Epithelial cell of proximal tubule (primary cell): ENCODE measurements at places on chromosomes 4 and X.

DNA sequence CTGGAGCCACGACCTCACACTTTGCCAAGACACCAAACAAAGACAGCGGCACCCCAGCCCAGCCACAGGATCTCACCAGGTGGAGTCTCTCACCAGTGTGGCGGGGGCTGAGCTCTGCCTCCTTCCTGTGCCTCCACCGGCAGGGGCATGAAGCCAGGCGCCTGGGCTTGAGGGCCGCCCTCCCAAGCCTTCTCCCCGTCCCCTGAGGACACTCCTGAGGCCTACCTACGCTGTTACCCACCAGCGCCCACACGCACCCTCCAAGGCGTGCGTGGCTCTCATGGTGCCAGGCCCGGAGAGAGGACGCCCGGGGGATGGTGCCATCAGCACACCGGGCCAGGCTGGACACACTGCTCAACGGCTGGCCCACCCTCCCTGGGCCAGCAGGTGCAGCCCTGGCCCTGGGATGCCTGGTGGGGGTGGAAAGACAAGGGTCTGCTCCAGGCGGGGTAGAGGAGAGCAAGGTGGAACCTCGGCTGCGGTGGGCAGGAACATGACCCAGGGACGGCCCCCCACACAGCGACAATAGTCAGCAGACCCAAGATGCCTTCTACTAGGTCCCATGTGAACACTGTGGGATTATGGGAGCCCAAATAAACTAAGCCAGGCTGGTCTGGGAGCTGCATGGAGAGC is 22.1 kb downstream of the NELFA start:
- DNase-seq = no peak

DNA sequence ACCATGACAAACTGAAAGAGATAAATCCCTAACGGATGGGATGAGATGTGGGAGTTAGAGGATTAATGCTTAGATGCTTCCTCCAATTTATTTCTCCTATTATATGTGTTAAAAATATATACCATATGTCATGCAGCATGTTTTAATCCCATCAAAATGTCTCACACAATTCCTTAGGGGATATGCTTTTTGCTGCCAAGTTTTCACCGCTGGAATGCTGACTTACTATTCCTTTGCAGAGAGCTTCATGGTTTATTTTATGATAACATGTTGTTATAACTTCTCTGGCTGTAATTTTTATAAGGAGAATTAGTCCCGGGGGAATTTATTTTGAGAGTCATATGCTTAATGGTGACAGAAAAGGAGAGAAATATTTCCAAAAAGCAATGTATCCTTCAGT is 670.3 kb downstream of the IL1RAPL1 start:
- no peak for DNase-seq

DNA sequence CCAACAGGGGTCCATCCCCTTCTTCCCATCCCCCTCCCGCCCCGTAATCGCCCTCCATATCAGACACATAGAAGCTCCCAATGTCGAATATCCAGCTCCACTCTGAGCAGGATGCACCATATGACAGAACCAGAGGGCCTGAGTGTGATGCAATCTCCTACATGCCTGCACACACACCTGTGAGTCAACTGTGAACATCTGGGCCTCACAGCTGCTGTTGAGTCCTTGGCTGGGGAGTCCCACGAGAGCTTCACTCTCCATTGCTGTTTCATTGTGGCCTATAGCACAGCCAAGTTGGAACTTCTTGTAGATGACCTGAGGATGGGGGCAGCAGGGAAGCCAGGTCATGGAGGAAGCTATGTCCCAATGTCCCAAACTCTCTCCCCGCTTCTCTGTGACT is 8.2 kb downstream of the SLC38A5 start:
- no peak for DNase-seq

- no peak for DNase-seq
These were observed 6.2 kb upstream of the OSTC start for GRCh38 chr4:108644237-108644636.

DNA sequence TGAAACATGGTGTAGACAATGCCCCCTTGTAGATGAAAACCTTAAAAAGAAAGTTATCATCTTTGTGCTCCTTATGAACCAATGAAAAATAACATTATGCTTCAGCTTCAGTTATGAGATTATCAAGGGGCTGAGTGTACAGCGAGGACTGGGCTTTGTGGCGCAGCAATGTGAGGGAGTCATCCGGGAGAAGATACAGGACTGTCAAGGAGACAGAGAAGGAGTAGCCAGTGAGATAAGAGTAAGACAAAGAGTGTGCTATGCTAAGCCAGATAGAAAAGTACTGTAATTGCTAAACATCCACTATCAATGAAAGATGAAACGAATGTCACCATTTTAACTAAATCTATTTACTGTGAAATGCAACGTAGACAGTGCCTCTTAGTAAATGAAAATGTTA is 3.6 kb upstream of the KLHL15 start:
- DNase-seq = no peak

DNA sequence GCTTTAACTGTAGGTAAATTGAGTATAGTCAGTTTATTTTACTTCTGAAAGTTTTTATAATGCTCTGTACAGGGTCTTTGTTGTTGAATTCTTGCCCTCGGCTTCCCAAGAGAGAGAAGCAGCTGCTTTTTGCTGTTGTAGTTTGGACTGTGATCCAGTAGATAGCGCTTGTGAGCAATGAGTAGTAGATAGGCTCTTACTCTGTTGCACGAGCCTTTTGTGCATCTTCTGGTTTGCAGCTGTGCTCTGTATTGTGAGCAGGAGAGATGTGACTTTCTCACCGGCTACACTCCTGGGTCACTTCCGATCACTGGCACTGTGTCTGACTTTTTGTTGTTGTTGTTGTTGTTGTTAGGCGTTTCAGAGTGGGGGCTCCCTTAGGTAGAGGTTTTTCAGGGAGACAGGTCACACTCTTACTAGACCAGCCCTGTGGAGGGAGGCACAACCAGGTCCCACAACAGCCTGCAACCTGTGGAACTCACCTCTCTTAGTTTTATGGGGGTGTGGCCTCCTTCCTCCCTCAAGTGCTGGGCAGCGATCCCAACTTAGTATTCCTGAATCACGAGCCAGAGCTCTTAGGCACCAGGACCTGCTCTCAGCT is 822.1 kb upstream of the GALNTL6 start:
- peak; percentile 7 for DNase-seq

- no peak for DNase-seq
These were observed 97.4 kb downstream of the AASDH start for GRCh38 chr4:56289934-56290333.

DNA sequence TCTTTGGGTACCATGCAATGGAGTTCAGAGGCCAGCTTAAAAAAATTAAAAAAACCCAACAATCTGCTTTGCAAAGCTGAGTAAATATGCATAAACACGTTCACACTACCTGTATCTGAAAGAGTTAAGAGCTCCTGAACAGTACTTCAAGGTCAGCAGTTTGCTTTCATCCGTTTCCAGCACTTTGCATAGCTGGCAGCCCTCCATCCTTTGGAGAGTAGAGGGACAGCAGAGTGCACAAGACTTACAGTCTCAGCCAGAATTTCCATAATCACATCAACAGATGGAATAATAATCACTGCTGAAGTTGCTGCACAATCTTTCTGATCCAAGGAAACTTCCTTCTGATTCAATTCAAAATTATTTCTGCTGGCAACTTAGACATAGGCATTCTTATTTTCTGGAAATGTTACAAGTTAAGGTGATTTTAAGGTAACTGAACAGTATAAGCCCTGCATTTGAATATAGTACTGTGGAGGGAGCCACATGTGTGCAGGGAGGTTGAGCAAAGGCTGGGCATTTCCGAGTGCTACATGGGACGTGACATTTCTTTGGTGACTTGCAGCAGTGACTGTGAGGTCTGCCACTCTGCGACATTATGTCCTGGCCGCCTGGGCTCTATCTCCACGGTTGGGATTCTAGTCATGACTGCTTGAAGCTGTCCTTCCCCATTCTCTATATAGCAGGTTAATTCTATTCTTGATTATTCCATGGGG is 73.5 kb upstream of the EMCN start:
- no peak for DNase-seq

DNA sequence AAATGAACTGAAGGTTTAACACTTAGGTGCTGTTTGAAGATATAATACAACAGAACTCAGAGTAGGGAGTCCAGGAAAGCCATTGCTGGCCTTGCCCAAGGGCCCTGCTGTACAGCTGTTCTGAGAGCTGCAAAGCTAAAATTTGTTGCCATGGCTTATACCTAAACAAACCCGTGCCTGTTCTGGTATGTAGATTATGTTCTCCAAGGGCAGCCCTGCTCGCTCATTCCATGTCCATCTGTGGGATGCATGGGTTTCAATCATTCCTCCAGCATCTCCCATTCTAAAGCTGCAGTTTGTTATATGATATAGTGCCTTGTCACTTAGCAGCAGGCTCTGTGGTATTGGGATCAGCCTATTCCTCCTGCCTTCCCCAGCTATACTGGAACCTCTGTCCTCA is 80.8 kb upstream of the BMPR1B start:
- DNase-seq = no peak

DNA sequence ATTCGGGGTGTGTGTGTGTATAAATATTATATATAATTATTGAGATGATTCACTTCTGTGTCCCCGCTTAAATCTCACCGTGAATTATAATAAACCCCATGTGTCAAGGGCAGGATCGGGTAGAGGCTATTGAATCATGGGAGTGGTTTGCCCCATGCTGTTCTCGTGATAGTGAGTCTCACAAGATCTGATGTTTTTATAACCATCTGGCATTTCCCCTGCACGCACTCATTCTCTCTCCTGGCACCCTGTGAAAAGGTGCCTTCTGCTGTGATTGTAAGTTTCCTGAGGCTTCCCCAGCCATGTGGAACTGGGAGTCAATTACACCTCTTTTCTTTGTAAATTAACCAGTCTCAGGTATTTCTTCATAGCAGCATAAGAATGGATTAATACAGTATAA is 851.4 kb upstream of the AGA start:
- DNase-seq = no peak

GRCh38 chrX:4588056-4588455 is 874.6 kb upstream of the PRKX start:
- DNase-seq = no peak

- no peak for DNase-seq
These were observed 45.4 kb downstream of the UGT2A3 start for GRCh38 chr4:68905939-68906779.

- DNase-seq = no peak
These were observed 64.8 kb upstream of the GK2 start for GRCh38 chr4:79472693-79473438.

DNA sequence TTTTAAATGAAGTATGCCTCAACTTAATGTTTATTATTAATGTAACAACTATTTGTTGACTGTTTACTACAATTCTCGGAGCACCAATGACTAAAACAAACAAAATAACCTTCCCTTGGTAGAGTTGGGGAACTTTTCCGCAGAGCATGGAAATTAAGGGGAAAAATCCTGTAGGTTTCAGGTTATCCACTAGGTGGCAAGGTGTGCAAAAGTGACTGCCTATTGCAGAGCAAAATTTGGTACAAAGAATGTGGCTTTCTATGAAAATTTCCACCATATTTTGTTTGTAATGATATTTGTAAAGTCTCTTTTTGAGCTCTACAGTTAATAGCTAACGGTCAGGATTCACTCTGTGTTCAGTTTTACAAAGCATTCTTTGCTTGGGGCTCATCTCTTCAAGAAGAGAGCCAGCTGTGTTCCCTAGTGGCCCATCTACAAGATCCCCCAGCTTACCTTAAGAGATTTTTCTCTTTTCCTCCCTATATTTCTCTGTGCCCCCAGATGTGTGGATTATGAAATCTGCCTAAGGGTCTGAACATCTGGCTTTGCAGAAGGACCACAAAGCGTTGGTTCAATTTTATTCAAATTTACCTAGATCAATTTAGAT is 61.1 kb downstream of the FBXO8 start:
- DNase-seq = no peak

- DNase-seq = no peak
These were observed 3.1 kb downstream of the JADE1 start for GRCh38 chr4:128812442-128813235.

DNA sequence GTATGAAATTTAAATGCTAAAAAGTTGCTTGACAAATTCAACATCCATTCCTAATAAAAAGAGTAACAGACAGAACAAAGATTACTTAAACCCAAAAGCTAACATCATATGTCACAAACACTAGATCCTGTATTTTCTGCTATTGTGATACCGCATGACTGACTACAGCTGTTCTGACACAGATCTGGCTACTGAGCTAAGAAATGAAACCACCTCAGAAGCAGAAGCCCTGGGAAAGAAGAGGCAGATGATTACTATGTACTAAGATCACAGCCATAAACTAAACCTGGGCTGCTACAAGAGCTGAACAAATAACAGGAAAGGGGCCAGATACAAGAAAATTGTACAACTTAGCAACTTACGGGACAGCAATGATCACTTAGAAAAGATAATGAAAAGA is 9.4 kb downstream of the LETM1 start:
- DNase-seq = no peak

- DNase-seq = no peak
These were observed at the start of gene RXFP1 for GRCh38 chr4:158521484-158522088. Gene RXFP1, plus strand, starts transcription at chr4:158521882. Its CDS starts 95 bp downstream, at chr4:158521977.

DNA sequence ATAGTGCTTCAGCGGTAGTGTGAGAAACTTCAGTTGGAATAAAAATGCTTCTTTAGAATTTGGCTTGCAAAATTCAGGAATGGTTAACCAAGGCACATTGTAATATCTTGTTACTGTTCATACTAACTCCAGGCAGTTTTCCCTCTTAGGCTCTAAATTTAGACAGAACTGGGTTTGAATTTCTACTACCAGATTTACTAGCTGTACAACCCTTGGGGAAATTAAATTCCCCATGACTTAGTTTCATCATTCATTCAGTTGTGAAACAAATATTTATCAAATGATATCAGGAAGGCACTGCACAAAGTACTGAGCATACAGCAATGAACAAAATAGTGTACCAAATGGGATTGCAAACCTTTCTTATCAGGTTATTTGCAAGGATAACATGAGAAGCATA is 135.0 kb upstream of the IL15 start:
- DNase-seq = no peak

- no peak for DNase-seq
These were observed 30.5 kb upstream of the NAP1L5 start for GRCh38 chr4:88728146-88728545.

DNA sequence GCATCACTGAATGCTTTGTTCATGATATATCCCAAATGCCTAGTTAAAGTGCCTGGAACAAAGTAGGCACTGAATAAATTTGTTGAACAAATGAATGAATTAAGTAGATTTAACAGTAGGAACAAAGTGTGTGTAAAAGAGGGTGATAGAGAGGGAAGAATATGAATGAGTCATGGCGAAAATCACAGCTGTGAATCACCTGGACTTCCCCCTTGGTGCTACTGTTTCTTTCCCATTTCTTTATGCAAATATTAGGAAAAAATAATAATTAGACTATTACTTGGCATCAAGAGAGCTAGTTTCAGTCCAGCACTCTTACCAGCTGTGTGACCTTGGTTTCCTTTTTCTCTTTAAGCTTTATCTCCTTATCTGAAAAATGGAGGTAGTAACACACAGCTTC is 9.2 kb downstream of the SPIN3 start:
- DNase-seq = no peak

DNA sequence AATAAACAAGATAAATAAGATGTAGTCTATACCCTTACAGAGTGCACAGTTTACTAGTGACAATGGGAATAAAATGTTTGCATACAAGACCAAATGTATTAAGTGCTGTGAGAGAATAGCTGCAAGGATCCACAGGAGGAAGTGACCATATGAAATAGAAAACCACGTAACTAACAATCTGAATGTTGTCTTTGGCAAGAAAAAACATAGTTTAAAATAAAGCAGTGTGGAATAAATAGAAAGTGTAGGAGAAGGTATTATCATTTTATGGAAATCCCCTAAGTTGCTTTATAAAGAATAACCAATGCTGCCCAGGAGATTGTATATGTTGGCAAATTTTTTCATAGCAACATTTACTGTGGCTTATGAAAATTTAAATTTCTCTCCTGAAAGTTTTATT is 116.1 kb downstream of the PCDH7 start:
- DNase-seq = no peak
